Adipose tissue (tissue), 3 donors: ENCODE measurements at places on chromosomes 1 and 21. TPM values are rescaled to one million over a fixed set of nuclear protein-coding genes. Genes with fewer than 3 reads are reported as not detected.

Gene S100A7
- not detected for polyA plus RNA-seq

Gene PCNX2
- 2.1 TPM for polyA plus RNA-seq

Gene TIAM1
- 5.2 TPM for polyA plus RNA-seq

Gene ZSCAN20
- polyA plus RNA-seq, result 2.0 TPM

Gene LIN28A
- not detected for polyA plus RNA-seq

Gene MAN1A2
- polyA plus RNA-seq, result 11.3 TPM

Gene MSH4
- polyA plus RNA-seq, result 0.10 TPM

Gene AGT
- 21.5 TPM for polyA plus RNA-seq

Gene TMED5
- polyA plus RNA-seq, result 14.7 TPM

Gene GRHL3
- polyA plus RNA-seq, result 0.08 TPM

Gene BSND
- polyA plus RNA-seq, result not detected

Gene SPATA21
- polyA plus RNA-seq, result 0.36 TPM

Gene PLA2G4A
- 6.0 TPM for polyA plus RNA-seq

Gene LCE3E
- polyA plus RNA-seq, result not detected

Gene EBNA1BP2
- 42.6 TPM for polyA plus RNA-seq

Gene DNAJC28
- polyA plus RNA-seq, result 1.6 TPM

Gene FCER1G
- polyA plus RNA-seq, result 28.6 TPM

Gene CELA2B
- polyA plus RNA-seq, result not detected

Gene S100A14
- 12.9 TPM for polyA plus RNA-seq

Gene KRTAP19-1
- polyA plus RNA-seq, result not detected

Gene SDC3
- 19.8 TPM for polyA plus RNA-seq

Gene ARHGAP30
- polyA plus RNA-seq, result 2.3 TPM

Gene FLG
- not detected for polyA plus RNA-seq

Gene THEM5
- polyA plus RNA-seq, result not detected

Gene NUAK2
- 4.7 TPM for polyA plus RNA-seq

Gene FMOD
- polyA plus RNA-seq, result 47.6 TPM

Gene FYB2
- polyA plus RNA-seq, result not detected

Gene TNFRSF8
- 0.40 TPM for polyA plus RNA-seq

Gene DCST2
- 0.67 TPM for polyA plus RNA-seq

Gene CENPS
- polyA plus RNA-seq, result 14.1 TPM

Gene DNM3
- polyA plus RNA-seq, result 3.0 TPM

Gene RC3H1
- 1.8 TPM for polyA plus RNA-seq

Gene SMCP
- polyA plus RNA-seq, result not detected

Gene KIRREL1
- polyA plus RNA-seq, result 19.7 TPM

Gene DARS2
- 11.7 TPM for polyA plus RNA-seq

Gene TAS1R1
- not detected for polyA plus RNA-seq

Gene PLCH2
- polyA plus RNA-seq, result 2.2 TPM

Gene FBLIM1
- 13.8 TPM for polyA plus RNA-seq

Gene FCRL1
- polyA plus RNA-seq, result 0.78 TPM

Gene TAF12
- polyA plus RNA-seq, result 17.4 TPM

Gene NEK2
- 0.07 TPM for polyA plus RNA-seq

Gene OR2L5
- not detected for polyA plus RNA-seq

Gene TTC13
- 4.3 TPM for polyA plus RNA-seq

Gene A3GALT2
- 0.25 TPM for polyA plus RNA-seq

Gene WNT4
- polyA plus RNA-seq, result 0.24 TPM

Gene RAB3B
- under 0.01 TPM for polyA plus RNA-seq

Gene WNT3A
- 0.03 TPM for polyA plus RNA-seq

Gene VHLL
- polyA plus RNA-seq, result not detected

Gene CIART
- 1.8 TPM for polyA plus RNA-seq

Gene FAM43B
- 0.80 TPM for polyA plus RNA-seq

Gene PKLR
- not detected for polyA plus RNA-seq
